ENCODE measurements at places on chromosomes 13 and 19. TPM values are rescaled to one million over a fixed set of nuclear protein-coding genes. Genes with fewer than 3 reads are reported as not detected.
A peak's percentile ranks its signal among the peaks of the same experiment; 100 is the strongest.

DNA sequence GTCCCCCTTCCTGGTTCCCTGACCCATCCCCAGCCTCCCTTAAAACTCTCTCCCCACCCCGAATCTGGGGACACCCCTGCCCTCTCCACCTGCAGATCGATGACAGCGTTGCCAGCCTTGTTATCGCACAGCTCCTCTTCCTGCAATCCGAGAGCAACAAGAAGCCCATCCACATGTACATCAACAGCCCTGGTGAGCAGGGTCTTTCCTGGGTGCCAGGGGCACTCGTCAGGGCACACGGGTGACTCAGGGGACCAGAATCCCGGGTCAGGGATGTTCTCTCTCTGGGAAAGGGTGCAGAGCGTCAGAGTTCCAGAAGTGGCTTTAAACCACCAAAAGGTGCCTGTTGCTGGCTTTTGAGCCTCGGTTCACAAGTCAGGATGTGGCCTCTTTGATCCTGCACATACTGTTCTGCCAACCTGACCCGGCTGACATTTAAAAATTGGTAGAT is 1.0 kb downstream of the CLPP start:
- peak; percentile 60 for DNase-seq

DNA sequence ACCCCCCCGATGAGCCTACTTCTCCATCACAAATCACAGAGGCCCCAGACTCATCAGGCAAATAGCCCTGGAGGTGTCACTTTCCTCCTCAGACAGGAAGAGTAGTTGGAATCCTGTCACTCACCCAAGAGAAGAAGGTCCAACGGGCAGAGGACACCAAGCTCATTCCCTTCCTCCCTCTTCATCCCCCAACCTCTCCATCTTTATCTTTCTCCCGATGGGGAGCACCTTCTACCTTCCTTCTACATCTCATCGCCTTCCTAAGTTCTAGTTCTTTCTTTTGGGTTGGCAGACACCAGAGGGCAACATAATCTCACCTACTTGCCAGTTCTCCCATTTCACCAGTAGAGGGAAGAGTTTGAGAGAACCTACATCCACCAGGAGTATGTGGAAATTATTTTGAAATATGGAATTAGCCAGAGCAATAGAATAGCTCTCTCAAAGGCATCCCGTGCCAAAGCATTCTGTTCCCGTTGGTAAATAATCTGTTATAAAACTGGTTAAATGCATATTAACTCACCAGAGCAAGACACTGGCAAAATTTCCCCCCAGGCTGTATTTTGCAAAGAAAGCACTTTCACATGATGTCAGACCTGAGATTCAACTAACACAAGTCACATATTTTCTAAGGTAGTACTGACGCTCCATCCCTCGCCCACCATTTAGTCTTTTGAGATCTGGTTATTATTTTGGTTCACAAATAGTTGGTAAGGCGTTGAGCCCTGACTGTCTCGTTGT is 55.0 kb downstream of the ZIC5 start:
- DNase-seq, result no peak

DNA sequence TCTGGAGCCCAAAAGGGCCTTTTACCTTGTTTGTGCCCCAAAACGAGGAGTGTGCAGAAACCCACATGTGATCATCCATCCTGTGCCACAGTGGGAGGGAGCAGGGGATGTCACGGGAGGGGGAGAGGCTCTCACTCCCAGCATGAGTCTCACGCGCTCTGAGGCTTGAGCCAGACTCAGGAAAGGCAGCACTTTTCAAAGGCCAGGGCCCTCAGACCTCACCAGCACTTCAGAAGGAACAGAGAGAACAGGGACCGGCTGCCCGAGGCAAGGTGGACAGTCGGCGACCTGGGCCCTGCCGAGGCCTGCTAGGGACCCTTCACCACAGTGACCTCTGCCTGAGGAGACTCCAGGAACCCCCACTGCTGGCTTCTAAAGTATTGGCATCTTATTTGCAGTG is 71.7 kb upstream of the WASF3 start:
- no peak for DNase-seq

DNA sequence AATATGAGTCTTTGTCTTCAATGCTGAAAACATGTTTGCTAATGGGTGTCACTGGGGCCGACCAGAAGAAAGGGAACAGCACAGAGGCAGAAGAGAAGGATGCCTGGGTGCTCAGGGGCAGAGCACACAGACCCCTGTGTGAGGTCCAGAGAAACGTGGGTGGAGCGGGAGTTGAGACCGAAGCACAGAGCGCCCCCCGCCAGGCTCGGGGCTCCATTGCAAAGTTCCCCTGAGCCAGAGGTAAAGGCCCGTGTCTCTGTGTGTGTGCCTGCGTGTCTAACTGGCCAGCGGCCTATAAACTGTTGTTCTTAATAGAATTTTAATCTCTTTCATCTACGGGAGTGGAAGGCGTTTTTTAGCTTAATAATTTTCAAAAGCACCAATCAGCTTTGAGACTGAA is 343.1 kb downstream of the TEX29 start:
- no peak for DNase-seq

GRCh38 chr19:56351208-56351607 is 36.6 kb upstream of the ZSCAN5A start:
- no peak for DNase-seq

The CCDC70 gene
- total RNA-seq, result not detected

The CGB8 gene
- total RNA-seq, result not detected

DNA sequence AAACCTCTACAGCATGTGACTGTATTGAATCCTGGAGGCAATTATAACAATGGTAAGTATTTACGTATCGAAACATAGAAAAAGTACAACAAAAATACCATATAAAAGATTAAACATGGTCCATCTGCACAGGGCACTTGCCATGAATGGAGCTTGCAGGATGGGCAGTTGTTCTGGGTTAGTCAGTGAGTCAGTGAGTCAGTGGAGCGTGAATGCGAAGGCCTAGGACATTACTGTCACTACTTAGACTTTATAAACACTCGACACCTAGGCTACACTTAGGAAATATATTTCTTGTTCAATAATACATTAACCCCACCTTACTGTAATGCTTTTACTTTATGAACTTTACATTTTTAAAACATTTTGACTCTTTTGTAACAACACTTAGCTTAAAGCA is 35.6 kb upstream of the TMTC4 start:
- no peak for DNase-seq

The ALG5 gene
- total RNA-seq, result 33.0 TPM

GRCh38 chr13:102555914-102556553 is 40.8 kb upstream of the TPP2 start:
- no peak for DNase-seq

GRCh38 chr13:59734393-59734792 is 429.3 kb downstream of the DIAPH3 start:
- DNase-seq, result peak; percentile 46

GRCh38 chr13:46961719-46962118 is 64.9 kb upstream of the HTR2A start:
- peak; percentile 45 for DNase-seq

DNA sequence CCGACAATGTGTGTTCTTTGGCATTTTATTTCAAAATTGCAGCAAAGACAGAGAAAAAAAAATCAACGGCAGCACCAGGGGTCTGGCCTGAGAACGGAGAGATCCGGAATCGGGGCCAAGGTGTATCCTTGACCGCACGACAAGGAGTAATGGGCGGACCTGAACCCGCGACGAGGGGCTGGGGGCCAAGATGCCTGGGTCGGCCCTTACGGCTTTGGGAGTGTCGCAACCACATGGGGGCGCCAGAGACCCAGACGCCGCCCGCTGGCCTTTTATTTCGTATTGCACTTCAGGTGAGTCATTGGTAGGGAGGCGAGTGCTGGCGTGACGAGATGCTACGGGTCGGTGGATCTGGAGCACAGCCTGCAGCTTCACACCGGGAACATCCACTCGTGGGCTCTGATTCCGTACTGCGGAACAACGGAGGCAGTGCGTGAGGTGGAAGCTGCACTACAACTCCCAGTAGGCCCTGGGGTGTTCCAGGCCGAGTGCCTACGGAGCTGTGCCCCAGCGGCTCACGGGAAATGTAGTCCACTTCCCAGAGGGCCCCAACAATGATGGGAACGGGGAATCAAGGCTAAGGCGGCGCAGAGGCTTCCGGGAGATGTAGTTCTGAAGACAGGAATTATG is 15.7 kb downstream of the BCAT2 start:
- DNase-seq, result peak; percentile 92

The C3 gene
- total RNA-seq, result 0.67 TPM

Measured in activated CD8-positive, alpha-beta memory T cell treated with anti-CD3 and anti-CD28 coated beads, Interleukin-2, amount 10 ng/mL, durations not matched to agents 7 days and 5 days (primary cell).